ENCODE measurements at places on chromosomes 12 and 14.

DNA sequence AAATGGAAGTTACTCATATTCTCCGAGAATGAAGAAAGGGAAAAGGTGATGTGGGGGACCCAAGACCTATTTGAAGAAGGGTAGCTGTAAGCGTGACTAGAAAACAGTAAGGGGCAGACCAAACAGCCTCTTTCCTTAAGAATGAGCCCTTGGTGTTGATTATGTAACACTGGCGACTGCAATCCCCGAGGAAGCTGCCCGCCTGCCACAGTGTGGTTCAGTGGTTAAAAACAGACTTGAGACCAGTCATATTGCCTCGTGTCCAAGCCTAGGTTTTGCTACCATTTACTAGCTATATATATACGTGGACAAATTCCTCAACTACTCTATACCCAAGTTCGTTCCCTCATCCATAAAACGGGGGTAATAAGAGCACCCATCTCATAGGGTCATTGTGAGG lies 49.1 kb downstream of the SSPN start:
- DNase-seq, result no peak

GRCh38 chr12:27515671-27516070 lies 8.3 kb upstream of the PPFIBP1 start:
- DNase-seq, result no peak

GRCh38 chr12:57613427-57614109 lies 2.3 kb downstream of the ARHGEF25 start:
- no peak for DNase-seq

GRCh38 chr12:52209321-52209720 lies 17.5 kb upstream of the KRT80 start:
- no peak for DNase-seq

DNA sequence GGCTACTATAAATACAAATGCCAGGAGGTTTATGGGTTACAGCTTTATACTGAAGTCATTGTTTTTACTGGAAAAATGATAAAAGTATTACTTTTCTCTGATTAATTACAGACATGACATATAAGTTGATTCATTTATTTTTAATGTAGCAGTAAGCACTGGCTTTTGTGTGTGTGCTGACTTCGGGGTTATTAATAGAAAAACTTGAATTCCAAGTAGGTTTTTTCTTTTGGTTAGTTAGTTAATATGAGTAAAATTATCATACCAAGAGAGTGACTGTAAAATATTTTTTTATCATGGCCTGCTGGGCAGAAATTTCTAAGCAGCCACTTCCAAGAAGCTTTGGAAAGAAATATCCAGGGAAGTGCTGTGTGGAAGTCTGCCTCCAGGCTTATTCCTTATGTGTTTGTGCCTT lies 56.4 kb downstream of the IFT81 start:
- peak; percentile 60 for DNase-seq

- no peak for DNase-seq
Observed at GRCh38 chr12:68352067-68352466, 19.9 kb upstream of the MDM1 start.

GRCh38 chr12:49702676-49703215 lies 4.5 kb downstream of the FMNL3 start:
- no peak for DNase-seq

All from foreskin melanocyte (primary cell).